ENCODE measurements at places on chromosomes 12 and 14.

DNA sequence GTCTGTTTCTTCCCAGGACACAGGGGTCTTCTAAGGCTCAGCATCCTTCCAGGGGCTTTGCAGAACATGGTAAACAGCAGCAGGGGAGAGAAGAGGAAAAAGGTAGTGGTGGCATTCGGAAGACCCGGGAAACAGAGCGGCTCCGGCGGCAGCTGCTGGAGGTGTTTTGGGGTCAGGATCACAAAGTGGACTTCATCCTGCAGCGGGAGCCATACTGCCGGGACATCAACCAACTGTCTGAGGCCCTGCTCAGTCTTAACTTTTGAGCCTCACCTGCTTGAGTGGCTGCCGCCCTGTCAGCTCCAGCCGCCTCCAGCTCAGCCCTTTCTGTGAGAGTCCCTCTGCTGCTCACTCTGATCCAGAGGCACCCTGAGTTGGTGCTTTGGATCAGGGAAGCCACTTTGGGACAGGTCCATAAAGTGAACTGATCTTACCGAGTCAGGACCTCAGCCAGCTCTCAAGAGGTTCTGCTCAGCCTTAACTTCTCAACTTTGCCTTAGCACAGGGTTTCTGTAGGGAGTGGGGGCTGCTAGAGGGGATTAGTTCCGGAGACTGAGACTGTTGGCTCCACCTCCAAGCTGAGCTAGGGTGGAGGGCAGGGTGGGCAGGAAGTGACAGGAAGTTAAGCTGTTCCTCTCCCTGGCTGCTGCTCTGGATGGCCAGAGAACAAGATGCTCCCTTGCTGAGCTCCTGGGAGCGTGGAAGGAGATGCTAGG lies 5.4 kb downstream of the SDR39U1 start:
- no peak for DNase-seq

GRCh38 chr14:30896435-30896834 lies 22.1 kb downstream of the COCH start:
- no peak for DNase-seq

DNA sequence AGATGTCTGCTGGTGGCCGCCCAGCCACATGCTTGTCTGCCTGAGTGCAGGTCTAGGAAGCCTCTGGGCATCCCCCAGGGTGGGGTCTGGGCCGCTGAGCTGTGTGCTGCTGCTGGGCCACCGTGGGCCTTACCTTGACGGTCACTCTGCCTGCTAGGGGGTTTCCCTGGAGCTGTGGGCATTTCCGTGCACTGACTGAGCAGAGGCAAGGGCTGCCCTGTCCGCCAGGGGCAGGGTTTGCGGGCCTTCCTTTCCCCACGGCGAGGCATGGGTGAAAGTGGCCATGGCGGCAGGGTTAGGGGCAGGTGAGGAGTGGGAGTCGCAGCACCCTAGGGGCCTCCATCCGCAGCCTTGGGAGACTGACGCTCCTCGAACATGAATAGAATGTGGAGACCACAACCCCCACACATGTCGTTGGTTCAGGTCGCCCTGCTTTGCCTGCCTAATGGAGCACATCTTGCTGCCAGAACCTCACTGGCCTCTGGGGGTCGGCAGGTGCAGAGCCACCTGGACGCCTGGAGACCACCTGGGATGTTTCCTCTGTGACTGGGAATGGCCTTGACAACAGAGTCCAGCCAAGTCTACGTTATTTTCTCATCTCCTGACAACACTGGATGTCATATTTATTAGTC lies 2.5 kb downstream of the ZBTB42 start:
- no peak for DNase-seq

DNA sequence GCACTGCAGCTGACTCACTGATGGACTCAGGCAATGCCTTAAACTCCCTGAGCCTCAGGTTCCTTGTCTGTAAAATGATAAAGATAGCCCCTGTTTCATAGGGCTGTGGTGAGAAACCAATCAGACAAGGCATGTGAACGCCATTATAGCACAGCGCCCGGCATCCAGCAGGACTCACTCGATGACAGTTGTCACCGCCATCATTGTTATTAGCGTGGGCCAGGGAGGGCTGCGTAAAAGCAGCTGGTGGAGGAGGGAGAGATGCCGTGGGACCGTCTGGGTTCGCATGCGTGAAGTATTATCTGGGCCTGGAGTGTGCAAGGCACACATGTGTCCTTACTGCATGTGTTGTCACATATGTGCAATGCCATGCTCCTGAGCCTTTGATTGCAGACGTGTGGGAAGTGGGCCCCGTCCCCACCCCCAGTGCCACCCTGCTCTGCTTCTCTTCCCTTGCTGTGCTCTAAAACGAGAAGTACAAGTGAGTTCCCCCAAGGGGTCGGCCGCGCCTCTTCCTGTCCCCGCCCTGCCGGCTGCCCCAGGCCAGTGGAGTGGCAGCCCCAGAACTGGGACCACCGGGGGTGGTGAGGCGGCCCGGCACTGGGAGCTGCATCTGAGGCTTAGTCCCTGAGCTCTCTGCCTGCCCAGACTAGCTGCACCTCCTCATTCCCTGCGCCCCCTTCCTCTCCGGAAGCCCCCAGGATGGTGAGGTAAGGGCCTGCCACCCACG lies at the start of gene PTPN6:
PTPN6 (plus strand) TSS at position 546 of the 730 bp plus-strand sequence; CDS start at position 703, 157 bp downstream.
- peak; percentile 59 for DNase-seq

DNA sequence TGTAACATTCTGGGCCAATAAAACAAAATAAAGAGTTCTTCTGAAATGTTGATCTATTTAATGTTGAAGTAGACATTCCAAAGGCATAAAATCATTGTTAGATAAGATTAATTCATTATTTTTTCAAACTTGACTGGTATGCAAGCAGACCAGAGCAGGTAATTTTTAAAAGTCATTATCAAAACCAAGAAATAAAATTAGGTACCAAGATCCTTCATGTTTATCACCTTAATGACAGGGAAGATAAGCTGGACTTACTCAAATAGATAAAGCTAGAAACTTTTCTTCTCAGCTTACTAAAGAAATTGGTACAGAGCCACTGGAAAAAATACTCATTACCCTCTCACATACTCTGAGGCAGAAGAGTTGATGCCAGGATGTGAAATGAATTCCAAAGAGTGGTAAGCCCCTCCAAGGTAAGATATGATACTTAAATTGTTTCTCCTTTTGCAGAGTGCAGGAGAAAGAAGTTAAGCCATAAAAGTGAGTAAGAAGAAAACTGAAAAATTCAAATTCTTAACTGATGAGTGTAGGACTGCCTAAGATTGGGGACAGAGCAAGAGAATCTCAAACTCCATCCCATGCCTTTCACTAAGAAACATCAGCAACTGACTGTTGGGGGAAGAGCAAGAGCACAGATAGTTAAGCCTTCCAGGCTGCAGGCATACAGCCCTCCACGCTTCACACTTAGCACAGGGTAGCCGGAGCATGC lies 111.9 kb downstream of the SLC41A2 start:
- no peak for DNase-seq

- no peak for DNase-seq
Observed at GRCh38 chr14:99508896-99509629, 27.9 kb downstream of the CCNK start.

DNA sequence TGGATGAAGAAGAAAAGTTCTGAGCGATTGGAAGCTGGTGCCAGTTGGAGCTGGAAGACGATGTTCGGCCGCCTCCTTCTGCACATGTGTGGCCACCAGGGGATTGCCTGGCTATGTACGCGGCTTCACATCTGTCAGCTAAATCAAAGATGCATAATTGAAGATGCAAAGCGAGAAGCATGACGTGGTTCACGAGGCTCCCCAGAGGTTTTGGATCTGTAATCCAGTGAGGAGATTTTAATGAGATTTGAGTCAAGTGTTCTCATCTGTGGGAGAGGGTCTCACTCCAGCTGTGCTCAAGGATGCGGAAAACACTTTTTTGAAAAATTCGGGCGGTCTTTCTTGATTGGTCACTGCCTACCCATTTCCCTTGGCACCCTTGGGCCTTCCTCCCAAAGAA lies 94.6 kb downstream of the PAX9 start:
- no peak for DNase-seq

- no peak for DNase-seq
Observed at GRCh38 chr12:69435644-69436043, 34.5 kb upstream of the FRS2 start.

GRCh38 chr14:102878970-102879460 lies 43.4 kb upstream of the AMN start:
- DNase-seq = no peak

- DNase-seq = no peak
Observed at GRCh38 chr12:29734305-29734704, 49.4 kb downstream of the TMTC1 start.

- DNase-seq = no peak
Observed at GRCh38 chr12:52204931-52205505, 13.2 kb upstream of the KRT80 start.

GRCh38 chr12:40175489-40175888 lies 49.3 kb upstream of the LRRK2 start:
- no peak for DNase-seq

GRCh38 chr14:42624980-42625761 lies 1018.5 kb downstream of the LRFN5 start:
- DNase-seq = no peak

- DNase-seq = no peak
Observed at GRCh38 chr12:89742337-89743022, 33.8 kb upstream of the ATP2B1 start.

GRCh38 chr14:52338051-52338681 lies 24.1 kb downstream of the PTGER2 start:
- no peak for DNase-seq

DNA sequence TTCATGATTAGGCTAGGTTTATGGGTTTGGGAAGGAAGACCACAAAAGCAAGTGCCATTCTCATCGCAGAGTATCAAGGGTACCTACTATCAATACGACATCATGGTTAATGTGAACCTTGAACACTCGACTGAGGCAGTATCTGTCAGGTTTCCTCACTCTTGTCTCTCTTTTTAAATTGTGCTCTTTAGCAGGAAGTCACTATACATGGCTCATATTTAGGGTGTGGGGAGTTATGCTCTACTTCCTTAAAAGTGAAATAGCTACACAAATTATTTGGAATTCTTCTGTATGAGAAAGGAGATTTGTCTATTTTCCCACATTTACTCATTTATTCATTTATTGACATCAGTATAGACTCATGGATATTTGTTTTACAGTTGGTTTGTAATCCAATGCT lies 5.9 kb upstream of the CLEC4E start:
- DNase-seq = no peak

DNA sequence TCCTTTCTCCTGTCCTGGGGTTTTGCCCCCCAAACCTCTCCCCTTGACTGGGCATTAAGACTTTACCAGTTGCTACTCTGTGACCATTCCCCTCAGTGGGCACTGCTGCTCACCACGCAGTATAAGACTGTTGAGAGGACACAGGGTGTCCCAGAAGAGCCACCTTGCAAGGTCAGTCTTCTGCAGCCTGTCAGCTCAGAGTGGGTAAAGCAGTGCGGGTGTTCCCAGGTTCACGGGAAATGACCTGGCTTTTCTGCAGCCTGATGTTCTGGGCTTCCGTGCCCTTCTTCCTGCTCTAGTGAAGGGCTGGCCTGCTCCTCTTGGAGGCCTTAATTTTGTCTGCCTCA lies 34.2 kb downstream of the KCNA1 start:
- DNase-seq = no peak

DNA sequence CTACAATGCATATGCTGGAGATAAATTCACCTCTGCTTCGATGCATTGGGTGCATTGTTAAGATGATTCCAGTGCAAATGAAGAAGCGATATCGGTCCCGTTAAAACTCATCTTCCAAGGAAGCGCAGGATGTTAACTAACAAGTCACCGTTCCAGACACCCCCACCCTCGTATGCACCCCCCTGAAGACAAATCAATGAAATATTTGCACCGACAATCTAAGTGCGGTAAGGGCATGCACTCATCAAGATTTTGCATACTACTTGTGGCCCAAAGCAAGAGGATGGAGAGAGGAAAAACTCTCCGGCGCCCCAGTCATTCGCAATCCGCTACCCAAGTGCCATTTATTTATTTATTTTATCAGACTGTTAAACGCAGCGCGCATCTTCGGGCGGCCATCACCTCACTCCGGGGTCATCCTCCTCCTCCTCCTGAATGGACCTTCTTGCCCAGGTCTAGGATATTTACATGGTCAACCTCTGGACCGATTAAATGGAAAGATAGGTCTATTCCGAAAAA lies 1.2 kb downstream of the NOVA1 start:
- DNase-seq = no peak

GRCh38 chr14:75141967-75142366 lies 15.1 kb upstream of the NEK9 start:
- peak; percentile 22 for DNase-seq

- DNase-seq = no peak
Observed at GRCh38 chr12:116343331-116343884, 65.9 kb upstream of the MED13L start.

GRCh38 chr12:68425998-68426397 lies 93.8 kb upstream of the MDM1 start:
- no peak for DNase-seq

DNA sequence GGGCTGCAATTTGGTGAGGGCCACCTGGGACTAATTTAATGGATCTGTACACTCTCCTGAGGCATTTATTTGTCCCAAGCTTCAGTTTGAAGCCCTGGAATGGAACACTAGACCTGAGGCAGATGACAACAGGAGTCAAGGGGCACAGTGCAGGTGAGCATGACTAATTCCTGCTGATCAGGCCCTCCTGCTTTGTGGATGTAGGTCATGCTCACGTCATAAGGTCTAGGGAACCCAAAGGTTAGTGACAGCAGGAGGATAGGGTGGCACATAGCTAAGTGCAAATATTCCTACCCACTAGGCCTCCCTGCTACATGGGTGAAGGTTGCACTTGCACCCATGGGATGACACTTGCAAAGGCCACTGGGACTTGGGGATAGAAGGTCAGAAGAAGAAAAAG lies 30.8 kb downstream of the SDR9C7 start:
- no peak for DNase-seq

- no peak for DNase-seq
Observed at GRCh38 chr12:48866052-48866711, 512 bp upstream of the RND1 start.

- no peak for DNase-seq
Observed at GRCh38 chr12:117039891-117040309, 59.3 kb downstream of the TESC start.

DNA sequence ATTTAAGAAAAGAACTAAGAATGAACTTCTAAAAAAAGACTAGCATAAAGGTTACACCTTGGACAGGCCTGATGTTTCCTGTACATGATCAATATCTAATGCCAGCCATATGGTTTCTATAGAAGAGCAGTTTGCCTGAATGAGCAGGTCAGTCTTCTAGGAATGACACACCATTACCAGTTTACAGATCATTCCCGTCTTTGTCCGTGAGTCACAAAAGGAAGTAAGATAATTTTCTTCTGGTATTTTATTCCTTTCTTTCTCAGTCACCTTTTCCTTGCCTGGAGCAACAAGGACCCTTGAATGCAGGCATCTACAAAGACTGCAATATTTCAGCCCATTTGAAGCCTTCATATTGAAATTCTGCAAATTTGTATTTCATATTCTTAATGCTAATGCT lies 44.6 kb upstream of the CNTN1 start:
- DNase-seq = no peak

GRCh38 chr14:74882103-74882920 lies 596 bp downstream of the DLST start:
- DNase-seq = peak; percentile 56
